Lower leg skin (tissue), 4 donors: ENCODE measurements at places on chromosomes 3 and 15. TPM values are rescaled to one million over a fixed set of nuclear protein-coding genes. Genes with fewer than 3 reads are reported as not detected.

- no peak for DNase-seq
Observed at GRCh38 chr3:111691293-111691909, 96.3 kb upstream of the ZBED2 start.

DNA sequence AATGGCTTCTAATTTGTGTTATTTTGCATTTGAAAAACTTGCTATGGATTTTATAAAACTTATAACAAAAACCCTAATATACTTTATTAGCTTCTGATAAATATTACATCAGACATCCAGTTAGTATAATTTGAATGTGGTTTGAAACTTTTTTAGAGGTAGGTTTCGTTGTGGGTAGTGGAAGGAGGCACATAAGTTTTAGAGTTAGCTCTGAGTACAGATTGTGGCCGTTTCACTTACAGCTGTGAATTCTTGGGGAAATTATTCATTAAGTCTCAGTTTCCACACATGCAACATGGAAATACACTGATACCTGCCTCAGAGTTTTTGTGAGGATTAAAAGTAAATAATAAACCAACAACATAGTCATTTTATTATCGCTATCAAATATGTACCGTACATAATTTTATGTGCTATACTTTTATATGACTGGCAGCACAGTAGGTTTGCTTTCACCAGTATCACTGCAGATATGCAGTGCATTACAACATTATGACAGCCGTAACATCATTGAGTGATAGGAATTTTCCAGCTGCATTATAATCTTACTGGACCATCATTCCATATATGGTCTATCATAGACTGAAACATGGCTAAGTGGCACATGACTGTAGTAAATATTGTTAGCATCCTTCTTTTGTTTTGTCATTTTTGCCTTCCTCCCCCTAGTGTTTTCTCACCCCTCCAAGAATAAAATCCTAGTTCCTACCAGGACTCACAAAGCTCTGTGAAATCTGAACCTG is 175.6 kb downstream of the AKAP13 start:
- no peak for DNase-seq

- no peak for DNase-seq
Observed at GRCh38 chr3:1529676-1530075, 436.9 kb downstream of the CNTN6 start.

GRCh38 chr15:33846142-33846541 is 122.2 kb upstream of the CHRM5 start:
- DNase-seq, result no peak

DNA sequence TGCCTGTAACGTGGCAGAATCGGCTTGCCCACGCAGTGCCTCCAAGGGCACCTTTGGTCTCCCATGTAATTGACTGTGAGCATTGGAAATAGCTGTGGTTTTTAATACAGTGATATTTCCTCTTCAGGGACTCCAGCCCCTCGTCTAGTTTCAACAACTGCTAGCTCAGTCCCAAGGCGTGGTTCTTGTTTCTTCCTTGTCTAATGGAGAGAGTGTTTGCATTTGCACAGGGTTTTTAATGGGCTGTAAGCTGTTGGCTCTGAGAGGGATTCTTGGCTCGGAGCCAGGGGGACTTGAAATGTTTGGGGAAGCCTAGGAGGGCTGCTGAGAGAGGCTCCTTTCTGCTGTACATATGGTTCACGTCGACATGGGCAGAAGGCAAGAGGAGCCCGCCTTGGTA is 86.2 kb downstream of the THSD4 start:
- DNase-seq, result no peak

DNA sequence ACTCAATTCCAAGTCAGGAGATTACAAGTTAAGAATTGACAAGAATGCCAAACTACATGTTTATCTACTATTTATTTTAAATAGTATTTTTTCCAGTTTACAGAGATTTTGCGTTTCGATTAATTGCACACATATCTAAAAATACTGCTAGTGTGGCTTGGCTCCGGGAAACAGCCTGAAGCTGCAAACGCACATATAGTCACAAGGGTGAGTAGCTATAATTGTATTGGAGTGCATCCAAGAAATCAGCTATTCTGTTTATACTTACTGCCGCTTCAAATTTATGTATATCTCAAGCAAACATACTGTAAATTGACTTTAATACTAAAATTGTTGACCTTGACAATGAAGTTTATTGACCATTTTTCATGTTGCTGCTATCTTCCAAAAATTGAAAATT is 77.0 kb upstream of the PLSCR5 start:
- DNase-seq, result no peak

GRCh38 chr15:23397779-23398178 is 43.2 kb downstream of the GOLGA8S start:
- no peak for DNase-seq

DNA sequence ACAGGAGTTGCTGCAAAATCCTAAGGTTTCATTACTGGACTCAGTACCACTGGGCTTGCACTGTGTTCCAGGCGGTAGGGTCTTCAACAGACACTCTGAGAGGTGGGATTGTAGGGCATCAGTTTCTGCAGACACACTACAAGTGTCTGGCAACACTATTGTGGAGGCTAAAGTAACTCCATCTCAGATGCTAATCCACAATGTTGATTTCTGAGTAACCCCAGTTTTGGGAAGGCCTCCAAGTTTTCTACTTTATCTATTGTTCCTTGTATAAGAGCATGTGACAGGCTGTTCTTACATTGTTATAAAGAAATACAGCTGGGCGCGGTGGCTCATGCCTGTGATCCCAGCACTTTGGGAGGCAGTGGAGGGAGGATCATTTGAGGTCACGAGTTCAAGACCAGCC is 2.5 kb upstream of the ABHD5 start:
- no peak for DNase-seq

DNA sequence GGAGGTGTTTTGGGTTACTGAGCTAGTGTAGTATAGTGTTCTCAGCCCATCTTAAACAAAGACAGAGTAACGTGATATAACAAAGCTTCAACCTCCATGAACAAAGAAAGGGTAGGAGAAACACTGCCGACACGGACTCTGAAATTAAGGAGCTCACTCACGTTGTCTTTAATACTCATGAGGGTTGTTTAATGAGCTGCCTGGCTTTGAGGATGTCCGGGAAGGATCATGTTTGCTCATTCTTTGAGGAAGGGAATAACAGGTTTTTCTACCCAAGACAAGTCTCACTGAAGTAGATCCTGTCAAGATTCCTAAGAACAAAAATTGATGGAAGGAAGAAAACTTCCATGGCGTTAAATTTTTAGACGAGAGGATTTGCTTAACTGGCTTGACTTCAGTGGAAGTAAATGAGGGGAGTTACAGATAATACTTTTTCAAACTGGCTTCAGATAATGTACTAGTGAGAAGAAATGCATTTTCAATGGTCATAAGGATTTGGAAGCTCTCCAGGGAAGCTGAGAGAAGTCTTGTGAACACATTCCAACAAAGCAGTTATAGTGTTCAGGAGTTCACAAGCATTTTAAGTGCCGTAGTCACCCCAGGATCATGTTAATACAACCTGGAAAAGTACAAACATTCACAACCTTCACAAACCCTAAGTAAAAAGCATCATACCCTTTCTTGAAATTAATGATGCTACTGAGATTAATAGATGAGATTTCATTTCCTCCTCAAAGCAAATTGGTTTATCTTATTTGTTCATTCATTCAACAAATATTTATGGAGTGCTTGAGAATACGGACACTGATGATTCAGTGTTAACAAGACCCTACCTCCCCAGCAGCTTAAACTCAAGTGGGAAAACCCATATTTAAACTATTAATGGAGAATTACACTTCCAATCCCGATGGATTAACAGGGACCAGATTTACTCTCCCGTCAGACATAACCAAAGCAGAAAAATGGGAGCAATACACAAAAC is 101.5 kb downstream of the SHQ1 start:
- no peak for DNase-seq

GRCh38 chr3:871651-872050 is 221.2 kb upstream of the CNTN6 start:
- DNase-seq, result no peak

The SKOR1 gene
- not detected for total RNA-seq

The VWA5B2 gene
- not detected for total RNA-seq

The MNS1 gene
- total RNA-seq, result 0.37 TPM
